ENCODE measurements at places on chromosomes 3 and 15. TPM values are rescaled to one million over a fixed set of nuclear protein-coding genes. Genes with fewer than 3 reads are reported as not detected.
A peak's percentile ranks its signal among the peaks of the same experiment; 100 is the strongest.

GRCh38 chr3:196996454-196997265, 28.0 kb upstream of the PIGZ start:
- H3K27me3 ChIP-seq: no peaks in the 10 kb centered on the region
- no peak overlapping the region for H3K27ac ChIP-seq
- no peaks in the 10 kb centered on the region for H3K4me1 ChIP-seq

GRCh38 chr3:117752984-117753717, 1043.6 kb downstream of the TUSC7 start:
- H3K27ac ChIP-seq: no peak overlapping the region
- no peaks in the 10 kb centered on the region for H3K27me3 ChIP-seq
- H3K4me3 ChIP-seq: no peak overlapping the region

GRCh38 chr15:37824717-37825382, 109.6 kb upstream of the TMCO5A start:
- H3K36me3 ChIP-seq: no peaks in the 10 kb centered on the region
- DNase-seq: no peak
- no peaks in the 10 kb centered on the region for H3K4me1 ChIP-seq
- no peaks in the 10 kb centered on the region for H3K27me3 ChIP-seq
- no peak overlapping the region for H3K4me3 ChIP-seq

- no peaks in the 10 kb centered on the region for H3K36me3 ChIP-seq
- no peak overlapping the region for H3K4me3 ChIP-seq
- no peak overlapping the region for H3K27ac ChIP-seq
- no peaks in the 10 kb centered on the region for H3K4me1 ChIP-seq
- DNase-seq: no peak
Observed at GRCh38 chr3:49641921-49642707, 32.0 kb upstream of the APEH start.

HHATL gene
- polyA plus RNA-seq: not detected

PLAAT1 gene
- 1.9 TPM for polyA plus RNA-seq

DNA sequence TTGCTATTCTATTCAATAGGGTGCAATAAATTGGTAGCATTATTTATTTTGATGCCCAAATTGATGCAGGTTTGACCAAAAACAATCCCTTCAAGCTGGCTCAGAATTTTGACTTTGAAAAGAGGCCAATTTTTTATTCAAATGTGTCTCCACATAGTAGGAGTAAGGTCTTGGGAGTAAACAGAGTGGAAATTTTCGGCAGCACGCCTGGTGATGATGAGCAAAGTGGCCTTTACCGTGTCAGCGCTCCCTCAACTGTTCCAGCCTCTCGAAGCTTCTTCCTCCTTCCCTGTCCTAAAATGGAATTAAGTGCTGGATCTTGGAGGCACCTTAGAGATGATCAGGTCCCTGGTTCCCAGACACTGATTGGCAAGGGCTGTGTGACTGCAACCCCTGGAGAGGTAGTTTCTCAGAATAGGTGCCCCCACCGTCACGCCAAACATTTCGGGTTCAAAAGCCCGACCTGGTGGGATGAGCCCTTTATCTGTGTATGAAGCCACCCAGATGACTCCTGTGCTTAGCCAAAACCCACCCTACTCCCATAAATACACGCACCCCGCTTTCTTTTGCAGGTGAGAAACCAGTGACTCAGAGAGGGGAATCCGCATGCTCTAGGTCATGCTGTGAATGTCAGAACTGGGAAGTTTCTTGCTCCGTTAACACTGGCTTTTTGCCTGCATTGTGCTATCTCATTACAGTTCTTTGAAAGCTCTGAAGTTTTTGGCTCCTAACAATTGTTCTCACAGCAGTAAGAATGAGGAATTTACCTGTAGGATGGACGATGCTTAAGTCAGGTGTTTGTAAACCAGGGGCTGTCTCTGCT, 89.1 kb downstream of the CRYGS start:
- H3K27ac ChIP-seq: no peak overlapping the region
- H3K4me1 ChIP-seq: no peaks in the 10 kb centered on the region
- no peaks in the 10 kb centered on the region for H3K36me3 ChIP-seq
- H3K4me3 ChIP-seq: no peak overlapping the region
- no peaks in the 10 kb centered on the region for H3K27me3 ChIP-seq

DNA sequence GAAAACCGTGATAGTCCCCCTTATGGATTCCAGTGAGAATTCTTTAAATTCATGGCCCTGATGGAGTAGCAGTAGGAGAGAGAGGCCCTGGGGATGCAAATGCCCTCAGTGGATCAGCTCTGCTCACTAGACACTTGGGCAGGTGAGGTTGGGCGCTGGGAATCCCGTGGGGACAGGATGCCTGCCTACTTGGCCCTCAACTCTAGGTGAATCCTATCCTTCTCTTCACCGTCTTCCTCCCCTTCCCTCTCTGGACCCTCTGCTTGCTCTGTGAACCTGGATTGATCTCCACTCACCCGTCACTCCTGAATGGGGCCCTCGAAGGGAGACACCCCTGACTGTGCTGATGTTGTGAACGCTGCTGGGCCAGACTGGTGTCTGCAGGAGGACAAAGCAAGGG, 77.4 kb downstream of the SEC22A start:
- no peaks in the 10 kb centered on the region for H3K27me3 ChIP-seq
- DNase-seq: no peak
- H3K4me1 ChIP-seq: no peaks in the 10 kb centered on the region

DNA sequence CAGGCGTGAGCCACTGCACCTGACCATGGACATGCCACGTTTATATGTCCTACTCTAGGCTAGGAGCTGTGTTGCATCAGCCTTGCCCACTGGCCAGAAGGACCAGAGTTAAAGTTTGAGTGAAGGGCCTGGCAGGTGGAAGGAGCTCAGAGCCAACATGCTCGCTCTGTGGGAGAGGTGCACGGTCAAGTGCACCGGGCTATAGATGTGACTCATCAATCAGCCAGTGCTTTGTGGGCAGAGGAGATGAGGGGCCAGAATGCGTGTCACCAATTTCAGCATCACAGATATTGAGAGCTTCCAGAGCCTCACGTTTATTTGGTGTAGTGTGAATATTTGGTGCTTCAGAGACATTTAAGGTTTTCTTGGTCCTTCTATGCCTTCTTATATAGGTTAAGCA, 137.3 kb upstream of the KBTBD8 start:
- no peaks in the 10 kb centered on the region for H3K4me1 ChIP-seq
- DNase-seq: no peak
- H3K4me3 ChIP-seq: no peak overlapping the region
- H3K36me3 ChIP-seq: no peaks in the 10 kb centered on the region
- no peaks in the 10 kb centered on the region for H3K27me3 ChIP-seq
- H3K27ac ChIP-seq: no peak overlapping the region

DNA sequence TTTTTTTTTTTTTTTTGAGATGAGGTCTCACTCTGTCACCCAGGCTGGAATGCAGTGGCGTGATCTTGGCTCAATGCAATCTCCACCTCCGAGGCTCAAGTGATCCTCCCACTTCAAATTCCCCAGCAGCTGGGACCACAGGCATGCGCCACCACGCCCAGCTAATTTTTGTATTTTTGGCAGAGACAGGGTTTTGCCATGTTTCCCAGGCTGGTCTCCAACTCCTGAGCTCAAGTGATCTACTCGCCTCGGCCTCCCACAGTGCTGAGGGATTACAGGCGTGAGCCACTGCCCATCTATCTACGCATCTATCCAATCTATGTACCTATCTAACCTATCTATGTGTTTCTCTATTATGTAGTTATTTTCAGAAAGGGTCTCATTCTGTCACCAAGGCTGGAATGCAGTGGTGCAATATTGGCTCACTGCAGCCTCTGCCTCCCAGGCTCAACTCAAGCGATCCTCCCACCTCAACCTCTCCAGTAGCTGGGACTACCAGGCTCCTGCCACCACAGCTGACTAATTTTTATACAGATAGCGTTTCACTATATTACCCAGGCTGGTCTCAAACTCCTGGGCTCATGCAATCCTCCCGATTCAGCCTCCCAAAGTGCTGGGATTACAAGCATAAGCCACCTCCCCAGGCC, 20.2 kb upstream of the GPX1 start:
- no peaks in the 10 kb centered on the region for H3K27me3 ChIP-seq
- no peaks in the 10 kb centered on the region for H3K36me3 ChIP-seq
- no peak overlapping the region for H3K27ac ChIP-seq
- peak; percentile 47 for DNase-seq
- peaks cover 6% of the 10 kb centered on the region for H3K4me1 ChIP-seq

- no peaks in the 10 kb centered on the region for H3K27me3 ChIP-seq
- no peaks in the 10 kb centered on the region for H3K4me1 ChIP-seq
- no peaks in the 10 kb centered on the region for H3K36me3 ChIP-seq
- H3K27ac ChIP-seq: no peak overlapping the region
- no peak for DNase-seq
Observed at GRCh38 chr3:43792904-43793303, 102.2 kb downstream of the ABHD5 start.

GRCh38 chr3:95311272-95311671, 1248.4 kb downstream of the NSUN3 start:
- H3K4me3 ChIP-seq: no peak overlapping the region
- no peaks in the 10 kb centered on the region for H3K36me3 ChIP-seq
- no peaks in the 10 kb centered on the region for H3K4me1 ChIP-seq
- no peak overlapping the region for H3K27ac ChIP-seq

BCL6 gene
- polyA plus RNA-seq: 46.8 TPM

ISLR gene
- 82.4 TPM for polyA plus RNA-seq

- no peak overlapping the region for H3K4me3 ChIP-seq
- no peak overlapping the region for H3K27ac ChIP-seq
- no peaks in the 10 kb centered on the region for H3K4me1 ChIP-seq
- no peaks in the 10 kb centered on the region for H3K27me3 ChIP-seq
- H3K36me3 ChIP-seq: no peaks in the 10 kb centered on the region
Observed at GRCh38 chr3:15964605-15965442, 167.0 kb upstream of the ANKRD28 start.

DNA sequence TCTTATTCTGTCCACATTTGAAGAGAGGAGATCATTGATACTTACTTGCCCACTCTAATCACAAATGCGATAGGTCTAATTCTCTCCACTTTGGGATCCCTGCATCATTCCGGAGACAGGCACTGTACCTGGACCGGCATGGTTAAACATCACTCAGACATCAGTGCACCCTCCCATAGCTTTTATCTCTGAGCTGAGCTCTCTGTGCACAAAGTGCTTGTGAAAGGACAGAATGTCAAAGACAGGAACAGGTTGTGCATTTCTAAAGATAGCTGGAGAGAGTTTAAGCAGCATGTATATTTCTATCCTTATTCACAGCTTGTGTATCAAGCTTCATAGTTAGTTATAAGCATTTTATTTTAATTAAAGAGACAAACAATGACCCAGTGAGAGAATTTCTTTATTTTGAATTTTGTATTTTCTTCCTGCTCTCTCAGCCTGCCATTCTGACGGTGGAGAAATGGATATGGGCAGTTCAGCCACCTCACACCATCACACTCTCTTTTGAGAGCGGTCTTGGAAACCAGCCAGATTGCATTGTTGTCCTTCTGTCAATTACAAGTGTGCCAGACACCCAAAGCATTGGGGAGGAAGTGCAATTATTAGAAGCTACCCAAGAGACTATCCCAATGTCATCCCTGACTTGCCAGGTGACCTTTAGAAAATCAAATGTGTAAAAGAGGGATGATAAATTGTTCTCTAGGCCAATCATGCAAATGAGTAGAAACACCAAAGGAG, 65.2 kb upstream of the CHL1 start:
- H3K4me1 ChIP-seq: no peaks in the 10 kb centered on the region
- H3K36me3 ChIP-seq: no peaks in the 10 kb centered on the region

HTD2 gene
- 9.2 TPM for polyA plus RNA-seq

GRCh38 chr3:156668073-156668763, 6.2 kb upstream of the TIPARP start:
- DNase-seq: no peak
- no peak overlapping the region for H3K4me3 ChIP-seq
- H3K27ac ChIP-seq: no peak overlapping the region
- H3K27me3 ChIP-seq: no peaks in the 10 kb centered on the region

DNA sequence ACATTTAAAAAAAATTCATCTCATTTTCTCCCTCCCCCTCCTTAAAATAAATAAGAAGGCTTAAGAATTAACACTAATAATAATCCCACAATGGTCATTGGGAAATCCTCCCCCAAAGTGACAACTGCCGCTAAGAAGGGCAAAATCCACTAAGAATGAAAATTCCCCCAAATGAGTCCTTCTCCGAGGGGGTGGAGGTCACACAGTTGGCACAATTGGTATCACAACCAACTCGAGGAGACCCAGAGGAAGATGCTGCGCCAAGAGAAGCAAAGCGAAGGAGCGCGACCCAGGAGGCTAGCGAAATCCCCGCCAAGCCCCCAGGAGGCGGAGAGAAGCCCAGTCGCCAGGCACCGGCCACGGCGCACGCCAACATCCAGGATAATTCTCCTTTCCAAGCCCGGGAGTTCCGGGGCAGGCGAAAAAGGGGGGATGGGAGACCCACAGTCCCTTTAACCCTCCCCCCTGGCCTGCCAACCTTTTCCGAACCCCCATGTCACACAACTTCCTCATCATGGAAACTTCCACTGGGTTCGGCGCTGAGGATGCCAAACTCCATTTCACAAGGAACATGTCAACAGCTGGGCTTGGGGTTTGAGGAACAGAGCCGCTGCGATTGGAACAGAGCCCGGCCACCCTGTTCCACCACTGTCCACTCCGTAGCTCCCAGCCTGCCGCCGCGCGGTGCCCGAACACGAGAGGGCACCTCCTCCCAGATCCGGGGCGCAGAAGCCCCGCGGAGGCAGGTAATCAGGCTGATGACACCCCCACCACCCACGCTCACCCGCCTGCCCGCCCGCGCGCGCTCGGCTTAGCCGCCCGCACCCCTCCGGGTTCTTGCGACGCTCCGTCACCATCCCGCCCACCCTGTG, 668 bp downstream of the THRB start:
- peak overlapping the region; percentile 53 for H3K27ac ChIP-seq
- H3K27me3 ChIP-seq: no peaks in the 10 kb centered on the region
- peak overlapping the region; percentile 88 for H3K4me3 ChIP-seq
- no peaks in the 10 kb centered on the region for H3K4me1 ChIP-seq
- peak; percentile 51 for DNase-seq

- no peaks in the 10 kb centered on the region for H3K27me3 ChIP-seq
- no peak overlapping the region for H3K4me3 ChIP-seq
- no peak for DNase-seq
- H3K36me3 ChIP-seq: no peaks in the 10 kb centered on the region
- no peak overlapping the region for H3K27ac ChIP-seq
Observed at GRCh38 chr3:38828681-38829080, 12.7 kb upstream of the SCN10A start.

All from ovary (tissue), 10 donors.